ENCODE measurements at places on chromosomes 6 and 20. TPM values are rescaled to one million over a fixed set of nuclear protein-coding genes. Genes with fewer than 3 reads are reported as not detected.
A peak's percentile ranks its signal among the peaks of the same experiment; 100 is the strongest.

DNA sequence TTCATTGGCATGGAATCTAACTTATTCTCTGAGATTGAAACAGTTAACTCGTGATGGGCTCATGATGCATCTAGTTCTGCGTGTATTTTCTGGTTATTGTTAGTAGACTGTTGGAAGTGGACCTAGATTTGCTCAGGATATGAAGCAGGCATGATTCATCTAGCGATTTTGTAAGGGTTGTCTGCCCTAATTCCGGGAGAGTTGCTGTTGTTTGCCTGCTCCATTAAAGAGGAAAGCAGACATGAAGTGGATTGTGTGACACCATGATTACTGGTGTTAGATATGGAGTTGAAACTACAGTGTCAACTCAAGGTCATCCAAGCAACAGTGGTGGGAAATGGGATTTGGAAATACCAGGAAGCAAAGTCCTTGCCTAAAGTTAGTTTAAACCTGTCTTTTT, 41.0 kb downstream of the SOX4 start:
- H3K4me1 ChIP-seq, result no peaks in the 10 kb centered on the region
- DNase-seq, result no peak
- no peak overlapping the region for H3K4me3 ChIP-seq
- no peaks in the 10 kb centered on the region for H3K27me3 ChIP-seq
- H3K36me3 ChIP-seq, result no peaks in the 10 kb centered on the region

GRCh38 chr6:125432963-125433362, 131.2 kb upstream of the HDDC2 start:
- no peak overlapping the region for H3K27ac ChIP-seq
- no peak overlapping the region for H3K4me3 ChIP-seq
- H3K36me3 ChIP-seq, result no peaks in the 10 kb centered on the region
- no peaks in the 10 kb centered on the region for H3K27me3 ChIP-seq
- H3K4me1 ChIP-seq, result no peaks in the 10 kb centered on the region
- no peak for DNase-seq

DNA sequence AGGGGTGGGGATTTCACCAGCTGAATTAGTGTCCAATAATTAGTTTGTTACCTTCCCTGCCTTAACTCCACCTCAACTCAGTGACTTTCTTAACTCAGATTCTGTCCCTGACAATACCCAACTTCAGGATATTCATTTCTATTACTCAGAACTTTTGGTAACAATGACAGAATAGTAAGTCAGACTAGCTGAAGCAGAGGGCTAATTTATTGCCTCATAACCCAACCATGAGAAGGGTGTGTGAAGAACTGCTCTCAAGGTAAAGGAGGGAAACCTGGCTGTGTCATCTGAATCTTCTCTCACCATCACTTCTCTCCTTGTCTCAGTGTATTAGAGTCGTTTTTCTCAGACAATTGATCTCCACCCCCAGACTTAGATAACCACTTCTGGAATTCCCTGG, 1.2 kb upstream of the PI3 start:
- no peaks in the 10 kb centered on the region for H3K36me3 ChIP-seq
- H3K27ac ChIP-seq, result peak overlapping the region; percentile 24
- DNase-seq, result no peak
- H3K4me3 ChIP-seq, result no peak overlapping the region
- peaks cover 13% of the 10 kb centered on the region for H3K4me1 ChIP-seq

The RSPH4A gene
- not detected for total RNA-seq
